ENCODE measurements at places on chromosomes 11 and 22.

DNA sequence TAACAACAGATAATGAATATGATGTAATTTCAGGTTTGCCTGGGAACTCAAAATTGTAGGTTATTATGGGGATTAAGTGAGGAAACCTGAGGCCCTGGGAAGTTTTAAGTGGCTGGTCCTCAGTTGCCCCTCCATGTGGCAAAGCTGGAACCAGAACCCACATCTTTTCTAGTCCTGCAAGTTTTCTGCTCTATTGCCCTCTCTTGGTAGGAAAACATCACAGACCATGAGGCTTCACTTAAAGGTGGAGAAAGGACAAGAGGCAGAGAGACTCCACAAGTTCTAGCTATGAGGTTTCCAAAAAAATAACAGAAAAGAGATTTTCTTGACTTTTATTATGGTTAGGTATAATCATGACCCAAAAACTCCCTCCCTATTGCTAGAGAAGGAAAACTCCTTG, 115.5 kb upstream of the DDI1 start:
- DNase-seq, result no peak

DNA sequence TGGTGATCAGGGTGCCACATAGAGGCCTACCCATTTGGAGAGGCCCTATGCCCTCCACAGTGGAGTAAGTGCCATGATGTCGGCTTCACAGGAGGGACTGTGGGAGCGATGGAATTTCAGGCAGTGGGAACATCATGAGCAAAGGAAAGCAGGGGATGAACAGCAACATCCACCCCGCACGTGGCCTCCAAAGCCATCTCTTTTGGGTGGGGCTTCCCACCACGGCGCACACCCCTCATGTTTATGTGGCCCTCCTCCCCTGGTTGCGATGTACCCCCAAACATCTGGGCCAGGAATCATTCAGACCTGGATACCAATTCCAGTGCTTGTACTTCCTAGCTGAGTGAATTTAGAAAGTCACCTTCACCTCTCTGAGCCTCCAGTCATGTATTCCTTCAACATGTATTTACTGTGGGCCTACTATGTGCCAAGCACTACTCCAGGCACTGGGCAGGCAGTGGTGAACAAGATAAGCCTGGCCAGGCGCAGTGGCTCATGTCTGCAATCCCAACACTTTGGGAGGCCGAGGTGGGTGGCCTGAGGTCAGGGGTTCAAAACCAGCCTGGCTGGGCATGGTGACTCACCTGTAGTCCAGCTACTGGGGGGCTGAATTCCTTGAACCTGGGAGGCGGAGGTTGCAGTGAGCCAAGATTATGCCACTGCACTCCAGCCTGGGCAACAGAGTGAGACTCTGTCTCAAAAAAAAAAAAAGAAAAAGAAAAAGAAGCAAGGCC, 1.8 kb upstream of the MAFF start:
- no peak for DNase-seq

GRCh38 chr22:38236786-38237185, 35.0 kb downstream of the MAFF start:
- DNase-seq, result peak; percentile 33

- DNase-seq, result no peak
Measured at GRCh38 chr22:34798605-34799004, 267.4 kb upstream of the ISX start.

GRCh38 chr11:961921-962320, 36.3 kb downstream of the AP2A2 start:
- DNase-seq, result no peak

- DNase-seq, result no peak
Measured at GRCh38 chr22:21682385-21683175, 16.8 kb downstream of the PPIL2 start.

DNA sequence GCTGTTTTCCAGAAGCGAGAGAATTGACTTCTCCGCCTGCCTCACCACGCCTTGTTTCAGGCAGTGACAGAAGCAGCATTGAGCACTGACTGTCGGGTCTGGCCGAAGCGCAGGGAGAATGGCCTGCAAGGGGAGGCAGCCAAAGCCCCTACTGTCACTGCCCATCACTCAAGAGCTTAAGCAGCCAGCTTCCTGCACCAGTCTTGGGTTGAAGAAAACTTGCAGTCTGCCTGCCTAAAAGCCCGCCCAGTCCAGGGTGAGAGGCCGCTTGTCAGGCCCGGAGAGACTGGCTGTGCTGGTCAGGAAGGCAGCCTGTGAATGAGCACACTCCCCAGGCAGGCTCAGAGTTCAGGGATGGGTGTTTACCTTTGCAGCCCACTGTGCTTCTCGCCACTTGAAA, 108.3 kb downstream of the PKNOX2 start:
- DNase-seq, result no peak

GRCh38 chr11:124756753-124757227, 4.7 kb upstream of the VSIG2 start:
- no peak for DNase-seq

DNA sequence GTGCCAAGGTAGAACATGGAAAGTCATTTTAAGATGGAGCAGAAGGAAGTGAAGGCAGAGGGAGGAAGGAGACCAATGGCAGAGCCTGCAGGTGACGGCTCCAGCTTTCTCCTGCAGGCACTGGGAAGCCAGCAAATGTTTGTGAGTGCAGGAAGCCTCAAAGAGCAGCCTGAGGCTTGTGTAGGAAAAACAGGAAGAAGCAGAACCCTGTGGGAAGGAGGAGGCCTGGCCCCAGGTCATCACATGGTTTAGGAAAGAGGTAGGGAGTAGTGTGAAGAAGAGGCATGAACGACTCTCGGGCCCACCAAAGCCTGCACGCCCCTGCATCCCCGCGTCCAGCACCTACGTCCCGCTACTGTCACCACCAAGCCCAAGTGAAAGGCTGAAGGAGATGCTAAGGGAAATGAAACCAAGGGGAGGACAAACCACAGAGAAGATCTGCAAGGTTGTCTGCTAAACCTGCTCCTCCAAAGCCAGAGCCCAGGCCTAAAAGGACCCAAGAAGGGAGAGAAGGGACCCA, 151.5 kb downstream of the CHST1 start:
- no peak for DNase-seq

DNA sequence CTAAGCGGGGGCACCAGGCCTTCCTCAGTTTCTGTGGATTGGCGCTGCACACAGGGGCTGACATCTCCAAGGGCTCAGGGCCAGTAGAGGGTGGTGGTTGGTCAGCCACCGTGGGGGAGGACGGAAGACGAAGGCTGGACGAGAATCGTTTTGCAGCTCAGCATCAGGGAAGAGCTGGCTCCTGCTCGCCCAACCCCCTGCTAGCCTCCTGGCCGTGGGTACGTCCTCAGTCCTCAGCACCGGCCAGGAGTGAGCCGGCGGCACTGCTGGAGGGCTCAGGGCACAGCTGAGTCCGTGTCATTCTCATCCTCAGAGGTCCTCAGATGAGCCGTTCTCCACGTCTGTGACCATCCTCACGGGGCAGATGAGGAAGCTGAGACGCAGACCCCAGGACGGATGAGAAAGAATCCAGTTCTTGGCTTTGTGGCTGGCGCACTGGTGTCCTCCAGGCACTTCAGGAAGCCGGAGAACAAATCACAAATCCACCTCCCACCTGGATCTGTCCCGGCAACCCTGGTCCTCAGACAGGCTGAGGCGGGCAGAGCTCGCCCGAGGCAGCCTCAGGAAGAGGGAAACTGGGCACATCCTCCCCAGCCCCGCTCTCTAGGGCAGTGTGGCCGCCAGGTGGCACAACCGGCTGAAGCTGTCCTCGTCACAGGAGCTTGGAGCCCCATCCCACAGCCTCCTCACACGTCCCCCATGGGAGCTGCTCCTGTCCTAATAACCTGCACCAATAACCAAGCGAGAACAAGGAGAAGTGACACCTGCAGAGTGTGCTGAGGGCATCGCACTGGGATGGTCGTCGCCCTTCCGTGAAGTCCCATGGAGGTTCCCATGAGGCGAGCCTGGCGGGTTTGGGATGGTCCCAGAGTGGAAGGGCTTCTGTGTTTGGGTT, 393.7 kb downstream of the BRD1 start:
- DNase-seq, result no peak

DNA sequence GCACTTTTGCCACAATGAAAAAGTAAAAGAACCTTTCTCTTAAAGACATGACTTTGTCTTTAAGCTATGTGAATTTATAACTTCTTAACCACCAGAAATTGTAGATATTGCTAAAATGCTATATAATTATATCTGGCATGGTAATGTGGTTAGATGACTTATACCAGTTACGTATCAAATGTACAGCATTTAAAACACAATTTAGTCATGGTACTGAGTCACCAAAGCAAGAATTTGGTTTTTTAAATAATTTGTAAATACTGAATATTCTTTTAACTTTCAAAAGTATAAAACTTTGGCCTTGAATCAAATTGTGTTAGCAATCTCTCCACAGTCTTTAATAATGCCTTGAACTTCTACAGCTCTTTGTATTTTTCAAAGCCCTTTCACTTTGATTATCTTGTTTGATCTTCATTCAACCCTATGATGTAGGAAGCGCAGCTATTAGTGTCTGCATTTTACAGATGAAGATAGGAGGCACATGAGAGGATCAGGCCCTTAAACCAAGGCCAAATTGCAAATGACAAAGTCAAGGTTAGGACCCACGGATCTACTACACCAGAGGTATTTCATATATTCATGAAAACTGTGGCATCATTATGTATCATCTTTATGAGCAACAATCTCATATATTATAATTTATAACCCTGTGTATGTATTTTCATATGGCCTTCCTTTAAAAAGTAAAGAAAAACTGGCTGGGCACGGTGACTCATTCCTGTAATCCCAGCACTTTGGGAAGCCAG, 4.4 kb upstream of the SYTL2 start:
- DNase-seq, result no peak

DNA sequence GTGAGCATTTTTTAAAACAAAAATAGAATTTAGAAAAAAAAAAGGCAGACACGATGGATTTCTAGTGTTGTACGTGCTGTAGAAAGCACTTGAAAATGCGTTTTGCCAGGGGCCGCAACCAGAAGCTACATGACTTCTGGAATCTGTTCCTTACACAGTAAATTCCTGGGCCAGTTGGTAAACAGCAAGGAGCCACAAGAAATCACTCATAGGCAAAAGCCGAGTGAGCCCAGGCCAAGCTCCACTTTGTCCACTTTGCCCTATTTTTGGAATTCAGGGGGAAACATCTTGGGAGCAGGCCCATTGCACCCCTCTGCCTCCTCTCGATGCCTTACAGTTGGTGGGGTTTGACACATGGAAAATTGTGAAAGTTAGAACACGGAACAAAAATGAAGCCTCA, 4.1 kb upstream of the CELSR1 start:
- DNase-seq, result no peak

DNA sequence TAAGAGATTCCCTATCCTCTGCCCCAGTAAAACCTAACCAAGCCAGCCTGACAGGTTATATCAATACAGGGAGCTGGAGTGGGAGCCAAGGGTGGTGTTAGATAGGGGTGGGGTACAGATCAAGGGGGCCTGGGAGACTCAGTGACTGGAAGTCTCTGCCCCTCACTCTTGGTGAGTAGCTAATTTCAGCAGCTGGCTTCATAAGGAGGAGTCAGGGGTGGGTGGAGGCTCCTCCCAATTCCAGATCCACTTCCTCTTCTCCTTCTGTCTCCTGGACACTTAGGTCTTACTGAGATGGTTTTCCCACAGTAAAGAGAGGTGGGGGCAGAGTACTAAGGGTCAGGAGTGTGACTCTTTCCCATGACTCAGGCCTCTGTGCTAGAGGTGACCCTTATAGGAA, 1.1 kb upstream of the VSIG2 start:
- no peak for DNase-seq

DNA sequence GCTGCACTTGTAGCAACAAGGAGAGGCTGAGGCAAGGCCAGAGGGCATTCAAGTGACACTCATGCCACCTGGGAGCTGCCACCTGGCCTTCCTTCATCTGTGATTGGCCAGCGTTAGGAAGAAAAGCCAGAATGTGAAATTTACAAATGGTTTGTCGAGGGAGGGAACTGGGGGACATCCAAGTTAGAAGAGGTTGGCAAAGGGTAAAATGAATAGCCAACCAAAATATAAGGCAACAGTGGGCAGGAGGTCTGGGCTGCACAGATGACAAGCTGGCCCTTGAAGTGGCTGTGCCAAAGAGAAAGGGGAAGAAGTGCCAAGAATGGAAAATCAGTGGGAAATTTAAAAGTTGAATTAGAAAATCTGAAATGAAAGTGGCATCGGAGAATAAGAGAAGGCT, 221.4 kb downstream of the C11orf91 start:
- DNase-seq, result no peak

GRCh38 chr22:46406349-46406748, 70.8 kb downstream of the TRMU start:
- no peak for DNase-seq

DNA sequence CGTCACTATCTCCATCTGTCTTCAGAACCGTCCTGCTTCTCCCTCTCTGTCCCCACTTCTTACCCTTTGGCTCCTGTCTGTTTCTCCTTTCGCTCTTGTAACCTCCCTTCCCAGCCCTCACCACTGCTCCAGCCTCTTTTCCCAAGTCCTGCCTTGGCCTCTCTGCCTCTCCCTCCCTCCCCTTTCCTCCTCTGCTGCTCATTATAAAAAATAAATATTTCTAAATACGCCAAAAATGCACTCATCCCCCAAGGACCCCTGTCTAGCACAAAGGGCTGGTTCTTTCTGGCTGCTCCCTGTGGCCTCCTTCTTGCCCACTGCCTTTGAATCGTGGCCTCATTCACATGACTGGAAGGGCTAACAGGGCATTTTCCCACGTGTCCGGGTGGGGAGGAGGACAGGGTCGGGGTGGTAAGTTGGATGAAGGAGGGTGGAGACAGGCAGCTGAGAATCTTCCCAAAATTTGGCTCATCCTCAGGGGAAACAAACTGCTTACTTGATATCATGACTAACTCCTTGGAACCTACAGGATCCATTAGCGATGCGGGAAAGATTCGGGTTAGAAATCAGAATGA, 26.4 kb upstream of the OAF start:
- DNase-seq, result peak; percentile 54

GRCh38 chr11:103988595-103988969, 47.9 kb upstream of the DDI1 start:
- no peak for DNase-seq

- no peak for DNase-seq
Measured at GRCh38 chr11:70281156-70281609, 10.7 kb downstream of the PPFIA1 start.

GRCh38 chr22:50399751-50400331, 56.7 kb downstream of the PPP6R2 start:
- peak; percentile 33 for DNase-seq

All from small intestine (tissue), 16 donors.